ENCODE measurements at places on chromosomes 5 and 9. TPM values are rescaled to one million over a fixed set of nuclear protein-coding genes. Genes with fewer than 3 reads are reported as not detected.

The CSF2 gene
- total RNA-seq, result 0.30 TPM

The TBC1D13 gene
- total RNA-seq, result 17.5 TPM

The SLC4A9 gene
- total RNA-seq, result 0.49 TPM

The ARID3C gene
- total RNA-seq, result 0.42 TPM

The PCDH12 gene
- total RNA-seq, result 0.02 TPM

The CA9 gene
- total RNA-seq, result 8.5 TPM

The ACOT12 gene
- not detected for total RNA-seq

The CCNO gene
- total RNA-seq, result 12.1 TPM

The SLCO6A1 gene
- 0.69 TPM for total RNA-seq

The FBN2 gene
- total RNA-seq, result 0.42 TPM

The PTPN3 gene
- total RNA-seq, result 20.8 TPM

The ROR2 gene
- total RNA-seq, result 15.7 TPM

The MUSK gene
- not detected for total RNA-seq

The UIMC1 gene
- 38.4 TPM for total RNA-seq

The DDX4 gene
- total RNA-seq, result not detected

The RANBP17 gene
- 18.2 TPM for total RNA-seq

The PPP2R2B gene
- total RNA-seq, result not detected

The PHYHD1 gene
- total RNA-seq, result 0.32 TPM

The FLT4 gene
- total RNA-seq, result 0.17 TPM

The CYLC2 gene
- not detected for total RNA-seq

The SH2D3C gene
- total RNA-seq, result 1.3 TPM

All from HCT116 (cell line).